ENCODE measurements at places on chromosomes 5 and 9.

DNA sequence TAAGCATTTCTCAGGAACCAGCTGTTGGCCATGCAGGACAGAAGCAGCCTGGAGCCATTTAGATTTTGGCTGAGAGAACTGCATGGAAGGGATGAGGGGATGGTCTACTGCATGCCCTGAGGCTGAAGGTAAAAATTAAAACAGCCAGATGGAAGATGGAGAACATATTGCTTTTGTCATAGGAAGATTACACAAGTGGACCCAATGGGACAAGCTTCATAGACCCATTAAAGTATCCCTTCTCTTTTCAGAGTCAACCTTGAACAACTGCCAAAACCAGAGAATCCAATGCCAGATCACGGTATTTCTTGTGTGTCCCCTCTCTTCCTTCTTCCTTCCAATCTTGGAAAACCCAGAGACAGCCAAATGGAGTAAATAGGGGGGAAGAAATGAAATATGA is 253.4 kb downstream of the NR2F1-AS1 start:
- DNase-seq = no peak

GRCh38 chr9:133333011-133333410 is 3.0 kb downstream of the SURF6 start:
- no peak for DNase-seq

GRCh38 chr9:110036286-110036685 is 171.7 kb downstream of the C9orf152 start:
- no peak for DNase-seq

- no peak for DNase-seq
Measured at GRCh38 chr5:157602505-157602904, 26.9 kb upstream of the ADAM19 start.

DNA sequence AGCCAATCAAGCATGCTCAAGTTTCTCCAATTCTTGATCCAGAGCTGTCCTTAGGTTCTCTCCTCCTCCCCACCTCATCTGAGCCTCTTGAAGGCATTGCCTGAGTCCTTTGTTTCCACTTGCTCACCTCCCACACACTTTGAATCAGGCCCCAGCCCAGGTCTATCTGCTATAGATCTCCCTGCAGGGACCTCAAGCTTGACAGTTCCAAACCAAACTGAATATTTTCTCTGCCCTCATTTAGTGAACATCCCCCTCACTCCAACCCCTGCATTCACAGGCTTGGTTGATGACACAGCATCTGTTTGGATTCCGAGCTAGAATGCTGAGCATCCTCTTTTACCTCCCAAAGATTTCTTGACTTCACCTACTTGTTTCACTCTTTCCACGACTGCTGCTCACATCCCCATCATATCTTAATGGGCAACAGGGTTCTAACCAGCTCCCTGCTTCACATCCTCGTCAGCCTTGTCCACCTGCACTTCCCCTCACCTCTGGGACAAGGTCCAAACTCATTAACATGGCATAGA is 474.5 kb downstream of the ZSWIM6 start:
- no peak for DNase-seq

GRCh38 chr5:110752953-110753352 is 14.1 kb downstream of the SLC25A46 start:
- no peak for DNase-seq

- peak; percentile 4 for DNase-seq
Measured at GRCh38 chr5:59099270-59099994, 516.6 kb downstream of the RAB3C start.

DNA sequence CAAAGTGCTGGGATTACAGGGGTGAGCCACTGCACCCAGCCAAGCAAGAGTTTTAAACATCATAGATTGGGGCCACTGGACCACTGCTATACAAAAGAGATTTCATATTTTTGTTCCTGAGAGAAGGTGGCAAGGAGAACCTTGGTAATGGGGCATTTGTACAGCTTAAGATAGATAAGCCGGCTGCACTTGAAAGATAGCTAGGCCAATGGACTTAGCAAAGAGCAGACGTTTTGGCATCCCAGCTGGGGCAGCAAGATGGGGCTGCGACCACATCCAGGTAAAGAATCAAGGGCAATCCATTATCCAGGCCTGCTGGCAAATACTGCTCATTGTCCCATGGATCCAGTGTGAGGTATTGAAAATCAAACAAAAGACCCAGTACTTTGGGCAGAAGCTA is 3.9 kb upstream of the ISCA1 start:
- DNase-seq = no peak

- DNase-seq = no peak
Measured at GRCh38 chr9:92661743-92662142, 8.2 kb downstream of the IPPK start.

DNA sequence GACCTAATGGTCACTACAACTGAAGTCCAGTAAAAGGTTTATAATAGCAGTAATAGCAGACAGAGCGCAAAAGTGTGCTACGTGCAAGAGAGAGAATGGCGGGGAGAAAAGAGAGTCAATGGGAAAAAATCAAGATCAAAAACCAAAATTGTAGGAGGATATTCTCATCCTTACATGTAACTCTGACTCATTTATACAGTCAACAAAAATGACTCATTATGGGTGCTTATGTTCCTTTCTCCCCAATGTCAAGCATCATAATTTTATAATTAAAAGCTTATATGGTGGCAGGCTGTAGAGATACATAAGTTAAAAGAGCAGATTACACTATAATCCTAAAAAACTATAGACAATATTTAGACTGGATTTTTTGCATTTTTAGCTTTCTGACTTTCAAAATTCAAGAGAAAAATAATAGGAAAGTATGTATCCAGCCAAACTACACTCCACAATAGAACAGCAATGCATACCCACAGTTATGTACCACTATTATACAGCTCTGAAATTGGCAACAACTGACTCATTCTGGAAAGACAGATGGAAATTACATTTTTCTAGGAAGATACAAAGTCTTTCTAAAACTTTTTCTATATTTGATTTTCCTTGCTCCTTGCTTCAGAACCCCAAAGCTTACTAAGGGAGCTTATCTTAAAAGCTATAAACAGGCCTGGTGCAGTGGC is 78.4 kb downstream of the PLPP1 start:
- DNase-seq = no peak

DNA sequence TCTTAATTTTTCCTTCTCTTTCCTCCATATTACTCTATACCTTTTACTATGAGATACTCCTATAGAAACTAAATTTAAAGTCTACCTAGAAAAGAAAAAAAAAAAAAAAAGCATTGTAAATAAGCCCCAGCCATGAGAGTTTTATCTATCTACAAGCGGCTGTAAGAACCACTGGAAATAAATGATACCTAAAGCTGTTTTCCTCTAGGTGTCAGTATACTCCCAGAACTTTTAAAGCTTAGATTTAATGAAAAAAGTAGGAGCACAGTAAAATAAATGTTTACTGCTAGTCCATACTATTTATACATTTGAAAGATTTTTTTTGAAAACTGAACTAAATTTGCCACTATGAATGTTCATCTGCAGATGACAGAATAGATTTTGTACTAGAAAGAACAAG is 26.2 kb downstream of the TYRP1 start:
- DNase-seq = no peak

DNA sequence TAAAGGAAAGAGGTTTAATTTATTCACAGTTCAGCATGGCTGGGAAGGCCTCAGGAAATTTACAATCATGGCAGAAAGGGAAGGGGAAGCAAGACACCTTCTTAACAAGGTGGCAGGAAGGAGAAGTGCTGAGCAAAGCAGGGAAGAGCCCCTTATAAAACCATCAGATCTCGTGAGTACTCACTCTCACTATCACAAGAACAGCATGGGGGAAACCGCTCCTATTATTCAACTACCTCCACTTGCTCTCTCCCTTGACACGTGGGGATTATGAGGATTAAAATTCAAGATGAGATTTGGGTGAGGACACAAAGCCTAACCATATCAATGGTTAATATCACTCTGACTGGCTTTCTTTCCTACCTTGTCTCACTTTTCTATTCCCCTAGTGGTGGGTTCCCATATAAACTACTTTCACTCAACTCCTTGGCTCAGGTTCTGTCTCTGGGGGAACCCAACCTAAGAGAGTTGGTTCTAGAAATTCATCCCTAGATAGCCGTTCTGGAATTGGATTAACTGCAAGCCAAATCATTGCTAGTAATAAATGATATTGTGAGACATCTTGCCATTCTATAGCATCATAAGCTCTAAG is 749.8 kb upstream of the GRAMD2B start:
- DNase-seq = no peak

DNA sequence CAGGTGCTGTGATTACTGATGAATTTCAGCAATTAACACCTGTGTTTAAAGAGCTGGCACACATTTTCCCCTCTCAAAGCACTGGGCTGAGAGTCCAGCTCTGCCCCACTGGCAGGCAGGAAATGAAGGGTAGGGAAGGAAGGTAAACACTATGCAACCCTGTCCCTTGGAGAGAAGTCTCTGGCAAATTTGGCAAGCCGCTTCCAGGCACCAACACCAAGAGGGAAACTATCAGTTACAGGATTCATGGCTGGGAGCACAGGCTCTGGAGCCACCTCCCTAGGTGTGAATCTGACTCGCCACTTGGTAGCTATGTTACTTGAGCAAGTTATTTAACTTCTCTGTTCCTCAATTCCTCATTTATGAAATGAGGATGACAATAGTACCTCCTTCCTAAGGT is 3.3 kb downstream of the ANKS6 start:
- DNase-seq = no peak

DNA sequence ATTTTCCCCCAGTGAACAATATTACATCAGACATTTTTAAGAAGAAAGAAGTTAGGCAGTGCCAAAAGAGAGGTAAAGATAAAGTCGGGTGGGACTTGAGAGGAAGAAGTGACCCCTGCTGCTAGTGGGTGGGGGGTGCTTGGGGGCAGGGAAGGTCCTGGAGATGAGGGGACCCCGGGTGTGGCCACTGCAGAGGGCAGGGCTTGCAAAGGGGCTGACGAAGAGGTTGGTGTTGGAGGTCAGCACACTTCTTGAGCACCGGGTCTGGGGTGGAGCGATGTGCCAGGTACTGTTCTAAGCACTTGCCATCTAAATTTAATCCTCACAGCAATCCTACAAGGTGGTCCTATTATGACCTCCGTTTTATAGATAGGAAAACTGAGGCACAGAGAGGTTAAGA is 62.0 kb downstream of the AMBP start:
- DNase-seq = no peak

DNA sequence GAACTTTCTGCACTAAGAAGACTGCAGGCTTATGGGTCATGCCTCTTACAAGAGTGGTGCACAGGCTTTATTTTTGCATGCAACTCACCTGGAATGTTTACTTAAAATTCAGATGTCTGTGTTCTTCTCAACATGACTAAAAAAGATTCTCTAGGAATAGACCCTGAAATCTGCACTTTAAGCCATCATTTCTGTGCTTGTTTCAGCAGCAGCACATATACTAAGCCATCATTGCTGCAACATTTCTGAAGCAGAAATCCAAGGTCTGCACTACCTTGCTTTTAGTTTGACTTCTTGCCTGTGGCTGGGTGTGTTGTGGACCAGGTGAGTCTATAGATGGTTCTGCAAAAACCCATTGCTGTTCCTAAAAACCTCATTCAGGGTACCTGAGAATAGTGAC is 156.8 kb downstream of the CEP120 start:
- DNase-seq = no peak

GRCh38 chr5:64147849-64148441 is 17.7 kb upstream of the RNF180 start:
- DNase-seq = no peak

GRCh38 chr5:64166201-64166959 is 737 bp downstream of the RNF180 start:
- no peak for DNase-seq

- DNase-seq = no peak
Measured at GRCh38 chr5:135458921-135459331, 6.8 kb upstream of the TIFAB start.

DNA sequence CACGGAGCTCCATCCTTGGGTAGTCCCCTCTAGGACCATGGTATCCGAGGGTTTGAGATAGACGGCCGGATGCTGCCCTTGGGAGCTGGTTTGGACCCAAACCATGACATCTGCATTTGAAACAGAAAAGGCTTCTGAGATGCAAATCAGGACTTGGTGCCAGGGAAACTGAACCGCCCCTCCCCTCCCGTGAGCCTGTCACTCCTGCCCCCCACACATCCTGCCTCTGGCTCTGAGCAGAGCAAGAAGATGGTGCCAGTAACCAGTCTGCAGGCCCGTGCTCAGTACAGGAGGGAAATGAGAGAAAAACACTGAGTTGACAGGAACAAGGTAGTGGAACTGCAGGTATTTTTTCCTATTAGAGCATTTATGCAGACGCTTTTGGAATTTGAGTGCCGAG is 18.6 kb downstream of the ARPC5L start:
- DNase-seq = no peak

DNA sequence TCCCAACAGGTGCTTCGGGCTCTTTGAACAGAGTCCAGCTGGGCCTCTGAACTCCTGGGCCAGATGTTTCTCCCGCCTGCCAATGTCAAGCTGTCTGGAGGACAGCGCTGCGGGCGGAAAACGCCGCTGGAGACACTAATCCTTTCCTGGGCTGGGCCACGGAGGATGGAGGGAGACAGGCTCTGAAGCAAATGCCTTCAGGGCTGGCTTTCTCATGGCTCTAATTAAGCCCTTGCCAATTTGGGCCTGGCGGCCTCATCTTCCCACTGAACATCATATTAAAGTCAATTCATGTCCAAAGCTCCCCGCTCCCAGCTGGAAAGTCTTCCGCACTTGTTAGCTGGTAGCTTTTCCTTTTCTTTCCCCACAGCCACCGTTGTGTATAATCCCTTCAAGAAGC is 72.7 kb downstream of the NTNG2 start:
- no peak for DNase-seq

GRCh38 chr5:87354496-87354895 is 58.2 kb downstream of the CCNH start:
- no peak for DNase-seq

- no peak for DNase-seq
Measured at GRCh38 chr9:104961701-104962359, 33.9 kb upstream of the ABCA1 start.

GRCh38 chr5:37437711-37438110 is 58.6 kb downstream of the WDR70 start:
- no peak for DNase-seq

DNA sequence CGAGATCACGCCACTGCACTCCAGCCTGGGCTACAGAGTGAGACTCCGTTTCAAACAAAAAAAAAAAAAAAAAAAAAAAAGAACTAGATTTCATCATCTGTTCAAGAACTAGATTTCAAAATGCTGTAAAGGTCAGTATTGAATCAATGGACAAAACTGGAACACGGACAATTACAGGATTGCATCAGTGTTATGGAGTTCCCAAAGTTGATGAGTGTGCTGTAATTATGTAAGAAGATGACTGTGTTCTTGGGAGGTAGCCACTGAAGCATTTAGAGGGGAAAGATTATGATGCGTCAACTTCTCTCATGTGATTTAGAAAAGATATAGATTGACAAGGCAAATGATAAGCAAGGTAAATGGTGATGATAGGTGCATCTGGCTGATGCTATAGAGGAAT is 6.5 kb downstream of the FAM240B start:
- DNase-seq = no peak

- DNase-seq = no peak
Measured at GRCh38 chr5:16799796-16800195, 136.3 kb downstream of the MYO10 start.
